CD4-positive, CD25-positive, alpha-beta regulatory T cell (primary cell): ENCODE measurements at places on chromosomes 1 and 21. TPM values are rescaled to one million over a fixed set of nuclear protein-coding genes. Genes with fewer than 3 reads are reported as not detected.

Gene AMY1B
- not detected for polyA plus RNA-seq

DNA sequence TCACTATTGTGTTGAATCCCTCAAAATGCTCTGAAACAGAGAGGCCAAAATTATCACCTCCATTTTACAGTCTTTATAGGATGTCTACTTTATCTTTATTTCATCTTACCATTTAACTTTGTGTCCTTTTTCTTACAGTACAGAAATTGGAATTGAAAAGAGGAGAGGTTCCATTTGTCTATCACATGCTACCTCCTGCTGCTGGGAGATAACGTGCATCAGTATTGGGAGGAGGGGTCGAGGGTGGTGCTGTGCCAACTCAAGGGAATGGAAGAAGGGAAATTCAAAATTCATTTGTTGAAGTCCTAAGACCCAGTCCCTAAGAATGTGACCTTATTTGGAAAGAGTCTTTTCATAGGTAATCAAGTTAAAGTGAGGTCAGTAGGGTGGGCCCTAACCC is 85.3 kb downstream of the HHIPL2 start:
- H3K4me1 ChIP-seq = peaks cover 11% of the 10 kb centered on the region
- DNase-seq = no peak
- no peaks in the 10 kb centered on the region for H3K36me3 ChIP-seq

DNA sequence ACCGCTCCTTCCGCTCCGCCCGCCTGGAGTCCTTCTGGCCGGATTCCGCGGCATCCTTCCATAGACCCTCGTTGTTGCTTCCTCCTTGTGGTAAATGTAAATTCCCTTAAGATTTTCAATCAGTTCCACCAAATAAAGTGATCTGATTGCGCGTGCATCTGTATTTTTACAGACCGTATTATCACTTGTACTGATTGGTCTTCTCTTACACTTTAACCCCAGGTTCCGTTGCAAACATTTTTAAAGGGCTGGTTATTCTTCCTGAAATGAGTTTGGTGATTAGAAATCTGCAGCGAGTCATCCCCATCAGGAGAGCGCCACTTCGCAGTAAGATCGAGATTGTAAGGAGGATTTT is 483 bp downstream of the YBEY start:
- no peak for DNase-seq
- H3K4me1 ChIP-seq = peaks cover 48% of the 10 kb centered on the region
- H3K4me3 ChIP-seq = peak overlapping the region; percentile 90
- H3K27me3 ChIP-seq = no peaks in the 10 kb centered on the region
- peaks cover 8% of the 10 kb centered on the region for H3K36me3 ChIP-seq
- H3K27ac ChIP-seq = peak overlapping the region; percentile 92

DNA sequence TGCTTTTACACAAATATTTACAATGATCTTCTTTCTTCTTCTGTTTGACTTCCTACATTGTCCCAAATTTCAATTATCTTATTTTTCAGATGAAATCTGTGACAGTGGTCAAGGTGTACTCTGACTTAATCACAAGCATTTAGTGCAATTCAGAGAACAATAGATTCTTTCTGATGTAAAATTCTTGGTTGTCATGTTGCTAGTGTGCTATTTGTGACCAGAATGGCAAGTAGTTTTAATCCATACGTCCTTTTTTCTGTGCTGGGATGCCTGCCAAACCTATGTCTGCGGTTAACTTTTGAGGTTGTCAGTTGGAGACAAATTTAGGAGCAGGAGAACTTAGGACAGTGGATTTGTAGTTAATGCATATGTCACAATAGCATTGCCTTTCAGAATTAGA is 31.0 kb downstream of the NCAM2 start:
- DNase-seq = no peak
- no peak overlapping the region for H3K4me3 ChIP-seq
- no peak overlapping the region for H3K27ac ChIP-seq
- H3K4me1 ChIP-seq = no peaks in the 10 kb centered on the region
- no peaks in the 10 kb centered on the region for H3K27me3 ChIP-seq

- no peaks in the 10 kb centered on the region for H3K27me3 ChIP-seq
- no peaks in the 10 kb centered on the region for H3K36me3 ChIP-seq
- peak overlapping the region; percentile 95 for H3K4me3 ChIP-seq
- H3K4me1 ChIP-seq = peaks cover 46% of the 10 kb centered on the region
- peak overlapping the region; percentile 91 for H3K27ac ChIP-seq
Measured at GRCh38 chr1:193060406-193060805, 994 bp downstream of the RO60 start.

DNA sequence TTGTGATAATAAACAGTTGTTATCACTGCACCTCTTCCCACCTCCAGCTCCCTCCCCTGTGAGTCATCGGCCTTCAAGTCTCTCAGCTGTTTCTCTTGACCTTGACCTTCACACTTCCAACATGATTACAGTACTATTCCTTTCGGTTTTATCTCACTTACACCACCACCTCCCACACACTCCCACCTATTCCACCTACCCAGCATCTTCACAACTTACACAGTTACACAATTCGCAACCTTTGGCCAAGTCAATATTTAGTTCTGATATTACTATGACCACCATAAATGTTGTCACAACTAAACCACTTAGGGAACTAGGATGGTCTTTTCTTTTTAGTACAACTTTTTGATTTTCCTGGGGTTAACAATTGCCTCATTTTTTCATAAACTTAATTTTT is 60.2 kb downstream of the RIPK4 start:
- no peak for DNase-seq
- peaks cover 2% of the 10 kb centered on the region for H3K27me3 ChIP-seq
- H3K4me1 ChIP-seq = no peaks in the 10 kb centered on the region
- H3K4me3 ChIP-seq = no peak overlapping the region
- H3K27ac ChIP-seq = no peak overlapping the region

- no peak overlapping the region for H3K4me3 ChIP-seq
- H3K27ac ChIP-seq = no peak overlapping the region
- H3K36me3 ChIP-seq = no peaks in the 10 kb centered on the region
Measured at GRCh38 chr1:112803906-112804762, 89.0 kb upstream of the PPM1J start.

- H3K4me1 ChIP-seq = no peaks in the 10 kb centered on the region
- no peaks in the 10 kb centered on the region for H3K27me3 ChIP-seq
- H3K4me3 ChIP-seq = no peak overlapping the region
- DNase-seq = no peak
- no peaks in the 10 kb centered on the region for H3K36me3 ChIP-seq
Measured at GRCh38 chr1:162357681-162358266, 18.9 kb downstream of the SPATA46 start.

Gene CD58
- polyA plus RNA-seq = 69.2 TPM

DNA sequence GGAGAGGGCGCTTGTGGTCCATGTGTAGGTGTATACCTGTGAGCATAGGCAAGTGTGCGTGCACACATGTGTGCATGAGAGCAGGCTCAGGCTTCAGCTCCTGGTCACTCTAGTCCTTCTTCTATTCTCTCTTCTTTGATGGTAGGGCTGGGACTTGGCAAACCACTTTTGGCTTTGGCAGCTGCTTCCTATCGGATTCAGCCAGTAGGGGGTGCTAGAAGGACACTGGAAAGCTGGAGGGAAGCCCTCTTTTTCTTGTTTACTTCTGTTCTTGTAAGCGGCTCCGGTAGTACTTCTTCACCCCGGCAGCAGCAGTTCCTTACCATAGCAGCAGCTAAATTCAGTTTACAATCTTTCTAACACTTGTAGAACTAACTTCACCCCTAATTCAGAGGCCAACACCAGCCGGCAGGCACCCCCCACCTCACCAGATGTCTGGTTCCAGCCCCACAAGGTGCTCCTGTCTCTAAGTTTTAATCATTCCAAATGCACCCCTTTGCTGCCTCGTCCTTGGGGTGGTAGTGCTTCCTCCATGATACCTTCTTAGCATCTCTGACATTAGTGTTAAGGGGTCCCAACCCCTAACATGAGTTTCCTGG is 25.1 kb downstream of the NENF start:
- H3K4me3 ChIP-seq = no peak overlapping the region
- peaks cover 5% of the 10 kb centered on the region for H3K4me1 ChIP-seq
- H3K27me3 ChIP-seq = no peaks in the 10 kb centered on the region
- peak; percentile 33 for DNase-seq

GRCh38 chr21:40243685-40244084 is 376.4 kb downstream of the PCP4 start:
- no peak overlapping the region for H3K4me3 ChIP-seq
- H3K36me3 ChIP-seq = no peaks in the 10 kb centered on the region
- H3K27ac ChIP-seq = no peak overlapping the region

DNA sequence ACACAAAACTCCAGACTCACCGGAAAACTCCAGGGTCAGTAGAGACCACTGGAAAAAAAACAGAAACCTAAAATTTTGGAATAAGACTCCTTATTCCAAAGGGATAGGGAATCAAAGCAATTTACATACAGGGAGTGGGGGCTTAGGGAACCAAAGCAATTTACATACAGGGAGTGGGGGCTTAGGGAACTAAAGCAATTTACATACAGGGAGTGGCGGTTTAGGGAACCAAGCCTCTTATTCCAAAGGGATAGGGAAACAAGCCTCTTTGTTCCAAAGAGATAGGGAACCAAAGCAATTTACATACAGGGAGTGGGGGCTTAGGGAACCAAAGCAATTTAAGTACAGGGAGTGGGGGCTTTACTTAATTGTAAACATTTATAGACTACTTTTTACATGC is 28.4 kb upstream of the TTLL7 start:
- no peak overlapping the region for H3K27ac ChIP-seq
- H3K4me3 ChIP-seq = no peak overlapping the region
- H3K36me3 ChIP-seq = no peaks in the 10 kb centered on the region
- no peak for DNase-seq
- H3K4me1 ChIP-seq = no peaks in the 10 kb centered on the region

Gene SERPINC1
- polyA plus RNA-seq = not detected

- H3K4me1 ChIP-seq = peaks cover 33% of the 10 kb centered on the region
- H3K27me3 ChIP-seq = peaks cover 15% of the 10 kb centered on the region
- no peaks in the 10 kb centered on the region for H3K36me3 ChIP-seq
- DNase-seq = peak; percentile 47
- H3K4me3 ChIP-seq = no peak overlapping the region
Measured at GRCh38 chr1:31760471-31761470, 3.4 kb downstream of the ADGRB2 start.

Gene DCST1
- polyA plus RNA-seq = not detected

- no peaks in the 10 kb centered on the region for H3K27me3 ChIP-seq
- peak overlapping the region; percentile 92 for H3K4me3 ChIP-seq
- peak overlapping the region; percentile 83 for H3K27ac ChIP-seq
- peaks cover 35% of the 10 kb centered on the region for H3K4me1 ChIP-seq
- no peak for DNase-seq
Measured at GRCh38 chr1:206685769-206686477, 1.2 kb downstream of the MAPKAPK2 start.

- no peaks in the 10 kb centered on the region for H3K36me3 ChIP-seq
- no peaks in the 10 kb centered on the region for H3K27me3 ChIP-seq
- H3K27ac ChIP-seq = peak overlapping the region; percentile 92
- H3K4me3 ChIP-seq = peak overlapping the region; percentile 76
- H3K4me1 ChIP-seq = peaks cover 54% of the 10 kb centered on the region
Measured at GRCh38 chr21:46634427-46634826, 1.0 kb upstream of the PRMT2 start.

- H3K27me3 ChIP-seq = peaks cover 15% of the 10 kb centered on the region
- peaks cover 12% of the 10 kb centered on the region for H3K4me1 ChIP-seq
- H3K4me3 ChIP-seq = no peak overlapping the region
- no peak overlapping the region for H3K27ac ChIP-seq
Measured at GRCh38 chr1:46469881-46470280, 19.8 kb upstream of the DMBX1 start.

DNA sequence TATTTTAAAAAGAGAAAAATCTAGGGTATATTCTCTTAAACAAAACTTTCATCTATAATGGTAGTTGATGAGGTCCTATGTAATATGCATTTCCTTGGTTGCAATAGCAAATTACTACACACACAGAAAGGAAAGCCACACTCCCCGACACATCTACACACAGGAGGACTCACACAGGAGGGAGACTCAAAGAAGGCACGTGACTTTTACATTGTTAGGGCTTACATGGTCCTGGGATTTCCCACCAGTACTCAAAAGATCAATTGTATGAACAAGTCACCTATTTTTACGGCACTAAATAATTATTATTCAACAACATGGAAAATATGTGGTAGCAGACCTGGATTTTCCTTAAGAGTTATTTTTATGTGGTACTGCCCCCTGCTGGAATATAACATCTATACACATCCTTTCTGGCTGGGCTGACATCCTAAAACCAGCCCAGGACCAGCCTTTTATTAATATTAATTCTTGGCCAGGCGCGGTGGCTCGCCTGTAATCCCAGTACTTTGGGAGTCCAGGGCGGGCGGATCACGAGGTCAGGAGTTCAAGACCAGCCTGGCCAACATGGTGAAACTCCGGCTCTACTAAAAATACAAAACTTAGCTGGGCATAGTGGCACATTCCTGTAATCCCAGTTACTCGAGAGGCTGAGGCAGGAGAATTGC is 33.9 kb upstream of the LGALS8 start:
- H3K4me3 ChIP-seq = no peak overlapping the region
- DNase-seq = no peak
- no peaks in the 10 kb centered on the region for H3K36me3 ChIP-seq
- no peak overlapping the region for H3K27ac ChIP-seq
- H3K4me1 ChIP-seq = no peaks in the 10 kb centered on the region

Gene S100A2
- not detected for polyA plus RNA-seq

DNA sequence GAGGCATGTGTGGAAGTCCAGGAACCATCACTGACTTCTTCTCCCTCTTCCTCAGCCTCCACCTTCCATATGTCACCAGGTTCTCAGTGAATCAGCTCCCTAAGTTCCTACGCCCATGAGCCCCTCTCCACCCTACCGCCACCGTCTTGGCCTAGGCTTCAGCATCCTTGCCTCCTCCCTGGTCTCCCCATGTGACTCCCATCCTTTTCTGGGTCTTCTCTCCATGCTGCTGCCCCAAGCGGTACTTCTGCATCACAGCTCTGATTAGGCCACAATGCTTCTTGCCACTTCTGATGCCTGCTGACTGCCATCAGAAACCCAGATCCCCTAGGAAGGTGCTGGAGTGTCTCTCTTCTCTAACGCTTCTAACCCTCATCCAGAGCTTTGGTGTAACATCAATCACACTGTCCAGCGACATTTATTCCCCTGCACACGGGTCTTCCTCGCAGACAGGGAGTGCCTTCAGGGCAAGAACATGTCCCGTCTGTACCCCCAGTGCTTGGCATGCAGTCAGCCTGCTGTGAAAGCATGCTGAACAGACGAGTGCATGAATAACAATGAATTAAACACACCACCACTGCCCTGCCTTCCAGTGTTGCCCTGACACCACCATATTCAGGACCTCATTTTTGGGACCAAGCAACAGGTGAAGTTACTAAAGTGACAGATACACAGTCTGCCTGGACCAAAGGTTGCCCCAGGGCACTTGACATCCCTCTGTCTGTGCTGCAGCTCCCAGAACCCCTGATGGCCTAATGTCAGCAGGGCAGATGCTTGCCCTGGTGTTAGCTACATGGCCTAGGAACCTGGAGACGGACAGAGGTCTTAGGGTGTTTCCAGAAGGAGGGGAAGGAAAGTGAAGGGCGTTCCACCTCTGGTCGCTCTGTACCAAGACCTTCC is 158.7 kb upstream of the EDN2 start:
- no peaks in the 10 kb centered on the region for H3K36me3 ChIP-seq
- peaks cover 23% of the 10 kb centered on the region for H3K4me1 ChIP-seq
- no peaks in the 10 kb centered on the region for H3K27me3 ChIP-seq
- no peak overlapping the region for H3K27ac ChIP-seq
